ENCODE measurements at places on chromosomes 4 and X. TPM values are rescaled to one million over a fixed set of nuclear protein-coding genes. Genes with fewer than 3 reads are reported as not detected.

Gene CEP44
- 36.4 TPM for total RNA-seq

DNA sequence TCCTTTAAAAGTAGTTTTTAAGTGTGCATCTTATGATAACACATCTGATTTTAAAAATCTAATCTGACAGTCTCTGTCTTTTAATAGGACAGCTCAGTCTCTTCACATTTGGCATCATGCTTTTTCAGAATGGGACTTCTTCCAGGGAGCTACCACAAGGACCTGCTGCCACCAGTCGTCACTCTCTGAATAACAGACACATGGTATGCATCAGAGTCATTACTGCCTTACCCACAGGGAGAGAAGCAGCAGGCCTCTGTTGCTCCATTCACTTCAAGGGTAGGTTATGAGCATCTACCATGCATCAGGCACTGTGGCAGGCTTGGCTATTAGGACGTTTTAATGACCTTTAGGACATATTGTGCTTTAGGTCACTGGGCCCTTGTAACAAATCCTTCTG is 50.0 kb upstream of the AFAP1 start:
- no peak for DNase-seq

- DNase-seq = no peak
These were observed 41.5 kb downstream of the CD40LG start for GRCh38 chrX:136689436-136689835.

- DNase-seq = no peak
These were observed 130.4 kb upstream of the CPEB2 start for GRCh38 chr4:14871676-14872430.

- DNase-seq = no peak
These were observed 18.0 kb downstream of the RUFY3 start for GRCh38 chr4:70739496-70740337.

All from cerebellum (tissue), 4 donors.